ENCODE measurements at places on chromosomes 7 and 10. TPM values are rescaled to one million over a fixed set of nuclear protein-coding genes. Genes with fewer than 3 reads are reported as not detected.
A peak's percentile ranks its signal among the peaks of the same experiment; 100 is the strongest.

DNA sequence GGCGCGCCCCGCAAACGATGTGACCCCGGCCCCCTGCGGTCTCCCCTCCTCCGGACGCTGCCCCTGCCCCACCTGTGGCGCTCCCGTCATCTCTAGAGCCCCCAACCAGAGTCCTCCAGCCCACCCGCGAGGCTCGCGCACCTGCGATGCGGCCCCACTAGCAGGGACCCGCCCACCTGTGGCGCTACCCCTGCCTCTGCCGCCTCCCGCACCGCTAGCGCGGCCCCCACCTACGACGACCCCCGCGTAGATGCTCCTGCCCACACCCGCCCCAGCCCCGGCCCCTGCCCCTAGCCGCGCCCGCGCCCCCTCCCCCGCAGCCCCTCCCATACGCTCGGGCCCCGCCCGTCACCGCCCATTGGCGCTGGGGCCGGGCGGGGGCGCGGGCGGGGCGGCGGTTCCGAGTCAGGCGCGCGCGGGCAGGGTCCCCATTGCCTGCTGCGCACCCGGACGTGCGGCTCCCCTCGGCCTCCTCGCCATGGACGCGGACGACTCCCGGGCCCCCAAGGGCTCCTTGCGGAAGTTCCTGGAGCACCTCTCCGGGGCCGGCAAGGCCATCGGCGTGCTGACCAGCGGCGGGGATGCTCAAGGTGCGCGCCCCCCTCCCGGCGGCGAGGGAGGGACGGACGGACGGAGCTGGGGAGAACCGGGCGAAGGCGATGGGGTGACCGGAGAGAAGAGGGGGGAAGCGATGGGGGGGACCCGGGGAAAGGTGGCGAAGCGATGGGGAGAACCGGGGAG is at the start of gene PFKP:
Gene PFKP (plus strand): TSS at position 431 of the 741 bp plus-strand sequence. CDS start 48 bp downstream, at position 479.
- H3K4me1 ChIP-seq: peaks cover 25% of the 10 kb centered on the region
- H3K4me3 ChIP-seq: peak within 1 kb of the TSS; percentile 97
- DNase-seq: peak; percentile 62
- no peaks in the 10 kb centered on the region for H3K27me3 ChIP-seq
- peak within 1 kb of the TSS; percentile 68 for H3K27ac ChIP-seq

GRCh38 chr10:43066481-43066880 is 10.4 kb upstream of the RET start:
- H3K36me3 ChIP-seq: no peaks in the 10 kb centered on the region
- H3K4me1 ChIP-seq: no peaks in the 10 kb centered on the region
- H3K27ac ChIP-seq: no peak overlapping the region
- DNase-seq: no peak

GRCh38 chr7:1846331-1847065 is 176.4 kb downstream of the ELFN1 start:
- H3K27ac ChIP-seq: no peak overlapping the region
- DNase-seq: no peak
- H3K36me3 ChIP-seq: peaks cover 2% of the 10 kb centered on the region
- H3K27me3 ChIP-seq: no peaks in the 10 kb centered on the region

DNA sequence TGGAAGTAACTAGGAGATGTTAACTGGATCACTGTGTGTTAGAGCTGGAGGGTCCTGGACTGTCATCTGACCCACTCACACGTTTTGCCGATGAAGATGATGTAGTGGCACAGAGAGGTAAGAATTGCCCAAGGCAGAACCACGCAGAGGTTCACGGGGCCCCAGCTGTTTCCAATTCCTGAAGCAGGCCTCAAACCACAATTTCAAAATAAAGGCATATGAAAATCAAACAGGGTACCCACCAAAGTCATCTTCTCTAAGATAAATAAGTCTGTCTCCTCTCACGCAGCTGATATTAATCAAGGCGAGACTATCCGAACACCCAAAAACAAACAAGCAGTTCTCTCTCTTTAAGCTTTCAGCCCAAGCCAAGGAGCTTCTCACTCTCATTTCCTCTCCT is 113.3 kb upstream of the JCAD start:
- no peaks in the 10 kb centered on the region for H3K4me1 ChIP-seq
- no peak overlapping the region for H3K4me3 ChIP-seq
- no peak overlapping the region for H3K27ac ChIP-seq
- DNase-seq: no peak
- peaks cover 2% of the 10 kb centered on the region for H3K36me3 ChIP-seq

GRCh38 chr7:119046068-119046467 is 821.6 kb downstream of the ANKRD7 start:
- H3K27me3 ChIP-seq: no peaks in the 10 kb centered on the region
- no peak overlapping the region for H3K4me3 ChIP-seq
- no peak for DNase-seq
- no peaks in the 10 kb centered on the region for H3K4me1 ChIP-seq

LGI1 gene
- total RNA-seq: not detected

GRCh38 chr10:132865851-132866600 is 76.3 kb downstream of the CFAP46 start:
- no peak overlapping the region for H3K27ac ChIP-seq
- peaks cover 31% of the 10 kb centered on the region for H3K27me3 ChIP-seq
- peak; percentile 2 for DNase-seq
- no peaks in the 10 kb centered on the region for H3K36me3 ChIP-seq
- no peak overlapping the region for H3K4me3 ChIP-seq
- H3K4me1 ChIP-seq: peaks cover 2% of the 10 kb centered on the region

CALCR gene
- not detected for total RNA-seq

STEAP1 gene
- total RNA-seq: not detected

DNA sequence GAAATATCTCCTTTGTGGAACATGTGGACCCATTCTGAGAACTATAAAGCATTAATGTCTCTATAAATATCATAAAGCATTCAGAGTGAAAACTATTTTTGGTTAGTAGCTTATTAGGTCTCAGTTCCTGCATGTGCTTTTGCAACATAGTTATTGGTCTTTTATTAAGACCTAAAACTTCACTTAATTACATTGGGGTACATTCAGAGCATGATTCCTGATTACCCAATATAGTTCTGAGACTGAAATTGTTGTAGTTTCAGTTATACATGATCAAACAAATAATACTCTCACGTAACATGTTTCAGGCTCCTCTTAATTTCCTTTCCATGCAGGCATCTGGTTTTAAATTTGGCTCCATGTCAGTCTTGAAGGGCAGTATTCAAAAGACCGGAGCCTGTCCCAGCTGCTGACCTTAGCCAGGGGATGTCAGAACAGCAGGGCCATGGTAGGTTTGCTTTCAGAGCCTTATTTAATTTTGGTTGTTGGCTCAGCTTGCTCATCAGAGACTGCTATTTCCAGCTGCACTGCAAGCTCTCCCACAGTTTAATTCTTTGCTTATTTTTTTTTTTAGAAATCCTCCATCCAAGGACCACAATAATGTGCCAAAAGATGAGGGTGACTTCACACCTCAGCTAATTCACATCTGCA is 447.8 kb upstream of the FZD8 start:
- H3K27ac ChIP-seq: no peak overlapping the region
- H3K4me1 ChIP-seq: no peaks in the 10 kb centered on the region
- no peak overlapping the region for H3K4me3 ChIP-seq
- no peak for DNase-seq

- H3K4me1 ChIP-seq: peaks cover 58% of the 10 kb centered on the region
- peak; percentile 80 for DNase-seq
- H3K4me3 ChIP-seq: peak overlapping the region; percentile 88
- peak overlapping the region; percentile 97 for H3K27ac ChIP-seq
Measured at GRCh38 chr10:72331575-72332422, 22.9 kb downstream of the DNAJB12 start.

GRCh38 chr7:95088536-95089215 is 181.3 kb downstream of the PPP1R9A start:
- no peaks in the 10 kb centered on the region for H3K27me3 ChIP-seq
- H3K4me1 ChIP-seq: no peaks in the 10 kb centered on the region
- no peak overlapping the region for H3K4me3 ChIP-seq
- no peak for DNase-seq

- no peaks in the 10 kb centered on the region for H3K27me3 ChIP-seq
- no peak overlapping the region for H3K4me3 ChIP-seq
- peaks cover 10% of the 10 kb centered on the region for H3K4me1 ChIP-seq
- H3K27ac ChIP-seq: peak overlapping the region; percentile 81
- H3K36me3 ChIP-seq: peaks cover 4% of the 10 kb centered on the region
- DNase-seq: no peak
Measured at GRCh38 chr7:100563100-100563564, 10.6 kb downstream of the SAP25 start.

- H3K4me3 ChIP-seq: no peak overlapping the region
- H3K27me3 ChIP-seq: peaks cover 21% of the 10 kb centered on the region
- no peaks in the 10 kb centered on the region for H3K4me1 ChIP-seq
- no peak for DNase-seq
- no peak overlapping the region for H3K27ac ChIP-seq
- no peaks in the 10 kb centered on the region for H3K36me3 ChIP-seq
Measured at GRCh38 chr10:94104316-94105000, 110.7 kb downstream of the PLCE1 start.

TEX47 gene
- not detected for total RNA-seq

GRCh38 chr10:30384051-30384674 is 35.1 kb upstream of the MTPAP start:
- H3K27ac ChIP-seq: no peak overlapping the region
- no peak overlapping the region for H3K4me3 ChIP-seq
- H3K4me1 ChIP-seq: peaks cover under 1% of the 10 kb centered on the region
- peaks cover 42% of the 10 kb centered on the region for H3K27me3 ChIP-seq
- no peaks in the 10 kb centered on the region for H3K36me3 ChIP-seq
